ENCODE measurements at places on chromosomes 1 and 21.
A peak's percentile ranks its signal among the peaks of the same experiment; 100 is the strongest.

DNA sequence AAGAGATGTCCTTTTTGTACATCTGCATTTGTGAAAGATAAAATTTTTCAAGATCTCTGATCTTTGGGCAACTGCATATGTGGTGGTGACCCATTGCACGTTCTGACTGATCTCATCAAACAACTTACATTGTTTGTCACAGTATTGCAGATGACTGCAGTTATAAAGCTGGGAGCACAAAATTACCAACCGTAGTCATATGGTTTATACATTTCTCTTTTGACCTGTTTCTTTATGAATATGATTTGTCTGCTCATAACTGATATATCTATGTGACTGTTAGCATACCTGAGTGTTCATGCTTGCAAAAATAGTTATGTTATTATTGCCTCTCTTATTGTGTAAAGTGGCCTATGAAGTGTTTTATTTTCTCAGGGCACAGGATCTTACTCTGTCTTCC is 43.7 kb upstream of the HMCN1 start:
- no peak overlapping the region for H3K27ac ChIP-seq
- H3K27me3 ChIP-seq, result peaks cover 4% of the 10 kb centered on the region
- H3K4me3 ChIP-seq, result no peak overlapping the region
- H3K36me3 ChIP-seq, result peaks cover 8% of the 10 kb centered on the region

- peaks cover 39% of the 10 kb centered on the region for H3K4me1 ChIP-seq
- no peaks in the 10 kb centered on the region for H3K27me3 ChIP-seq
- peak overlapping the region; percentile 12 for H3K27ac ChIP-seq
- DNase-seq, result no peak
- no peaks in the 10 kb centered on the region for H3K36me3 ChIP-seq
Measured at GRCh38 chr1:234734869-234735268, 124.9 kb upstream of the IRF2BP2 start.

GRCh38 chr1:69315823-69316222 is 251.9 kb upstream of the LRRC7 start:
- H3K27me3 ChIP-seq, result no peaks in the 10 kb centered on the region
- H3K4me3 ChIP-seq, result no peak overlapping the region
- H3K4me1 ChIP-seq, result no peaks in the 10 kb centered on the region
- no peaks in the 10 kb centered on the region for H3K36me3 ChIP-seq
- H3K27ac ChIP-seq, result no peak overlapping the region

DNA sequence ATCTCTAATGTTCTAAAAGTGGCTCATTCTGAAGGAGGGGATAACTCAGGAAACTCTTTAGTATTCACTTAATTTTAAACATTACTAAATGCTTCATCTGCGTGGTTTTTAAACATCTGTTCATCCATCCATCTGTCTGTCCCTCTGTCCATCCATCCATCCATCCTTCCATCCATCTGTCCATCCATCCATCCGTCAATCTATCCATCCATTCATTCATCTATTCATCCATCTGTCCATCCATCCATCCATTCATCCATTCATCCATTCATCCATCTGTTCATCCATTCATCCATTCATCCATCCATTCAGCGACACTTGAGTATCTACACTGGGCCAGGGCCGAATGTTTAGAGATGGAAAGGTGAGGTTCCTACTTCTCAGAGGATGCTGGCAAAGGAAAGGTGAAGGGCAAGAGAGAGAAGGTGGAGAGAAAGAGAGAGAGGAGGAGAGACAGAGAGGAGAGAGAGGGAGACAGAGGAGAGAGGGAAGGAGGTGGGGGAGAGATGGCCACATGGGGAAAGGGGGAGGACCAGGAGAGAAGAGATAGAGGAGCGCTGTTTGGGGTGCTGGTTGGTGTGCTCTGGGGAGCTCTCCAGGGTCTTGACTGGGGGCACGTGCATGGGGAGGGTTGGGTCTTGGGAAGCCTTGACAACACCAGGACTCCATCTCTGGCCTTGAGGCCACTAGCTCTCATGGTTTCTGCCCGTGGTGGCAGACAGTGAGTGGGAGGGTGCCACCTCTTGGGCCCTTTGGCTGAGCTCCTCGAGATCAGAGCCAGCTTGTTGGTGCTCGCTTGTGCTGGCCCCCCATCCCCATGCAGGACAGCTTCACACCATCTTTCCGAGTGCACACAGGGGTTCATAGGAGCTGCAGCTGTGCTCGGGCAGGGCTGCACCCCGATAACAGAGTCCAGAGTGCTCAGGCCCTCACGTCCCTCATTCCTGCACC is 45.6 kb downstream of the ABCG1 start:
- no peak overlapping the region for H3K27ac ChIP-seq
- no peak overlapping the region for H3K4me3 ChIP-seq
- H3K4me1 ChIP-seq, result peaks cover 30% of the 10 kb centered on the region
- no peaks in the 10 kb centered on the region for H3K36me3 ChIP-seq

DNA sequence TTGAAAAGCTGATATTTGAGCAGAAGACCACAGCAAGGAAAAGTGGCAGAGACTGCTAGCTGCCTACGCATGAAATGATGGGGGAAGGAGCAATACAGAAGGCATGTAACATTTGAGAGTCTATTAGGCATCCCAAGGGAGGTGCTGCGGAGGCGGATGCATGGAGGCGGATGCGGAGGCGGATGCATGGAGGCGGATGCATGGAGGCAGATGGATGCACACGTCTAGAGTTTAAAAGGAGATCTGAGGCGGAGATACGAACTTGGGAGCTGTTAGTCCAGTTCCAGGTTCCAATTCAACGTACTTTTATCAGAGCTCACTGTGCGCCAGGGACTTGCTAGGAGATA is 744 bp upstream of the DDX20 start:
- peaks cover 54% of the 10 kb centered on the region for H3K4me1 ChIP-seq
- H3K36me3 ChIP-seq, result peaks cover 16% of the 10 kb centered on the region
- H3K27me3 ChIP-seq, result peaks cover 13% of the 10 kb centered on the region

GRCh38 chr1:241503444-241503843 is 16.1 kb downstream of the FH start:
- DNase-seq, result no peak
- no peaks in the 10 kb centered on the region for H3K27me3 ChIP-seq
- no peak overlapping the region for H3K27ac ChIP-seq
- peaks cover 52% of the 10 kb centered on the region for H3K36me3 ChIP-seq
- H3K4me1 ChIP-seq, result no peaks in the 10 kb centered on the region
- H3K4me3 ChIP-seq, result no peak overlapping the region

DNA sequence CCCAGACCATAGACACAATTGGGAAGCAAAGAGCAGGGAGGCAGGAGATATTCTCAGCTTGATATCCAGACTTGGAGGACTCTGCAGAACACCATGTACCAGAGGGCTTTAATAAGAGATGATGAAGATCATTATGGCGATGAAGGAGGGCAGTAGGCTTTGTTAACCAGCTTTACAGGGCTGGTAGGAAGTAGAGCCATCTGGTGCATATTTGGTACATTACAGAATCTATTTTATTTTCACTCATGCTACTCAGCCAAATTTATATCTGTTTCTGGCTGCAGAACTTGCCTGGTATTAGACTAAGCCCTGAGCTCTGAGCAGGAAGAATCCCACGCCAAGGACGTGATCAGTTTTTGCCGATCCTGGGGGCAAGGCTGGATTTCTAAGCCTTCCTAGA is 61.8 kb upstream of the SYT6 start:
- H3K4me1 ChIP-seq, result no peaks in the 10 kb centered on the region
- H3K27ac ChIP-seq, result no peak overlapping the region

DNA sequence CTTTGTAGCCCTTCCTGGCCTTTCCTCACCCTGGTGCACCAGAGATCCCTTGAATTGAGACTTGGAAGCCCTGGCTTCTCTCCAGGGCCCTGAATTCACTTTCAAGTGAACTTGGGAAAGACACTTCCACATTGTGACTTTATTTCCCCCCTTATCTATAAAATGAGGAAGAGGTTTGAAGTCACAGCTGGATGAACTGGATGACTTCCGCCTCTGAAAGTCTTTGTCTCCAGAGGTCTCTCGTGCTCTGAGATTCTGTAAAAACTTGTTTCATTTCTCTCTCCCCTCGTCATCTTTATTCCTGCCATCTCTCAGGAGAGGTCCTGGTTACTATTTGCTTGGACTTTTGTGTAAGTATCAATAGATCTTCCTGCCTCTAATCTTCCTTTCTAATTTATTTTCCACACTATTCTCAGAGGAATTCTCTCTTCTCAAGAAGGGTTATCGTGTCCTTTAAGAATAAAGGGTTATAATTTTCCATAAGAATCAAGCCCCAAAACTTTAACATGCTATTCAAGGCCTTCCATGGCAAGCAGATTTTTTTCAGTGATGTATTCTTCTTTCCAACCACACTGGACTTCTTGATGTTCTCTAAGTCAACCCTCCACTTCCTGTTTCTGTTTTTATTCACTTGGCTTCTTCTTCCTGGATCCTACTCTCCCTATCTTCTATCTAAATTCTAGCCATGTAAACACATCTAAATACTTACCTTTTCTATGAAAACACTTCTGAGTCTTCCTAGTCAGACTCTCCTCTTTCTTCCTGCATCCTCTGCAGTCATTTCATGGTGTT is 6.5 kb upstream of the RPTN start:
- peaks cover 10% of the 10 kb centered on the region for H3K27me3 ChIP-seq
- no peak for DNase-seq
- no peaks in the 10 kb centered on the region for H3K36me3 ChIP-seq
- no peak overlapping the region for H3K27ac ChIP-seq
- peaks cover 7% of the 10 kb centered on the region for H3K4me1 ChIP-seq

Data from activated naive CD4-positive, alpha-beta T cell treated with anti-CD3 and anti-CD28 coated beads, Interleukin-2, amount 10 ng/mL, durations not matched to agents 7 days and 5 days (primary cell).